ENCODE measurements at places on chromosomes 16 and 17.

DNA sequence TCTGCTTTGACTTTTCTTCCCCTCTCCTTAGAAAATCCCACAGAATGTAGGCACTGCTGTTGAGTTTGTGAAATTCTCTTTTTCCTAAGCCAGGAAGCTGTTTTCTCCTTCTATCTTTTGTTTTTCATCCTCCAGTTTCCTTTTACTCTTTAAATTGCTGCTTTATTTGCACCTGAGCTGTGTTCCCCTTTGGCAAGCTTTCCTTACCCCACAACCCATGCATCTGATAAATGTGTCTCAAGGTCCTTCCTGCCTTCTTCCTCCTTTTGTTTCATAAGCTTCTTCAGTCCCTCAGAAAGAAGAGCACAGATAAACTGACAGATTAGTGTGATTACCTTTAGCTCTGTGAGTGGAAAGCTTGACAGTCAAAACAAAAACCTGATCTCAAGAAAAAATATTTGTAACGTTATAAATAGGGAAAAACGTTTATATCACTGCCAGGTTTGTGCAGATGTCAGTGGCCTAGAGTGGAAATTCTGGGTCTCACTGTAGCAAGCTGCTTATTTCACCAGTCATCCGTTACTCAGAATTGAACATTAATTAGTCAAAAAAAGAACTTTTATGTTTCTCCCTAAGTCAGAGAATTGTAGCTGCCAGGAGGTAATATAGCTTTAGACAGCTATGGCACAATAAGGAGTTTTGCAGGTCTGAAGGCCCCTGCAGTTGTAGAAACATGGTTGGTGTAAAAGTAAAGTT is 23.6 kb downstream of the GSDMB start:
- no peak for DNase-seq

- no peak for DNase-seq
Observed at GRCh38 chr17:180381-181244, 837 bp downstream of the DOC2B start.

DNA sequence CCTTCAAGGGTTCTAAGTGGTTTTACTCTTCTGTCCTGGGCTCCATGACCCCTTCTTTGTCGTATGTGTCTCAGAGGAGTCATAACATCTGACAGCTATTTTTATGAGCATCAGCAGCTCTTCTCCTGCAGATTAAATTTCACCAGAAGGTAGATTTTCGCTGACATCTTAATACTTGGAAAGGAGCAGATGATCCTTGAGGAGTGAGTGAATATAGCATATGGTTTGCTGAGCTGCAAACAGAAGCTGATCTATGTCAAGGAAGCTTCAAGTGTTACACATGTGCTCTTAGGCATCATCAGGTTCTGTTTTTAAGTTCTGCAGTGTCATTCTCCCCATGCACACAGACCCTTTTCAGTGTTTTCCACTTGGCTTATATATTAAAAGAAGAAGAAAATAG is 49.2 kb upstream of the MYH2 start:
- no peak for DNase-seq

GRCh38 chr17:81708739-81709185 is 3.3 kb upstream of the SLC25A10 start:
- DNase-seq = no peak

DNA sequence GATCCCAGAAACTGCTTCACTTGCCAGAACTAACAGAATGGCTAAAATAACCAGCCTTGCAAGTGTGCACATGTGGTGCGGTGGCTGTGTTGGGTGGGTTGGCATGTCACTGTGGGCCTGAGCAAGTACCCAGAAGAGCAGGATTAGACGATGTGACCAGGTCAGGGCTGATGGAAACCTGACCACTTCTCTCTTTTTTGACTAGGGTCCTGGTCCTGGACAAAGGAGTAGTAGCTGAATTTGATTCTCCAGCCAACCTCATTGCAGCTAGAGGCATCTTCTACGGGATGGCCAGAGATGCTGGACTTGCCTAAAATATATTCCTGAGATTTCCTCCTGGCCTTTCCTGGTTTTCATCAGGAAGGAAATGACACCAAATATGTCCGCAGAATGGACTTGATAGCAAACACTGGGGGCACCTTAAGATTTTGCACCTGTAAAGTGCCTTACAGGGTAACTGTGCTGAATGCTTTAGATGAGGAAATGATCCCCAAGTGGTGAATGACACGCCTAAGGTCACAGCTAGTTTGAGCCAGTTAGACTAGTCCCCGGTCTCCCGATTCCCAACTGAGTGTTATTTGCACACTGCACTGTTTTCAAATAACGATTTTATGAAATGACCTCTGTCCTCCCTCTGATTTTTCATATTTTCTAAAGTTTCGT is 16.7 kb downstream of the ANKRD40 start:
- DNase-seq = no peak

DNA sequence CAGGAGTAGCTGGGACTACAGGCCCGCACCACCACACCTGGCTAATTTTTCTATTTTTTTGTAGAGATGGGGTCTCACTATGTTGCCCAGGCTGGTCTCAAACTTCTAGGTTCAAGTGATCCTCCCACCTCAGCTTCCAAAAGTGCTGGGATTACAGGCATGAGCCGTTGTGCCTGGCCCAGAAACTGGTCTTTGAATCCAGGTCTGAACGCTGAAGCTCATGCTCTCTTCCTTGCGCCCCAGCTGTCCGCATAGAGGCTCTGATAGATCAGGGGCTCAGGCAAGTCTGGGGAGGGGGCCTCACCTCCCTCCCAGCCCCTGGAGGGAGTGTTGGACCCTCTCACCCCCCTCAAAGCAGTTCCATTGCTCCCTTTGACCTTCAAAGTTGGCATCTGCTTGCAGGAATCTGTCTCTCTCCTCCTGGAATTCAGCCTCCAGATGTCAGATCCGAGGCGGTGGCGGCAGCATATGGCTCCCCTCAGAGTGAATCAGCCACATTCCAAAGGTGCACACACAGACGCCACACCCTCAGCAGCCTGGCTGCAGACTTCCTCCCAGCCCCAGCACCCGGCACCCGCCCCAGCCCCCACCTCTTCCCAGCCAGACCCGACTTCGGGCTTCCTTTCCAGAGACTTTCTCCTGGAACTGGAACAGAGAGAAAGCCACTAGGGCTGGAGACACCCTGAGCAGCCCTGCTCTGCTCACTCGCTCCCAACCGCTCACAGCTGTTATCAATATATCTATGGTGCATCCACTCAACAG is 16.9 kb upstream of the GLIS2 start:
- no peak for DNase-seq

DNA sequence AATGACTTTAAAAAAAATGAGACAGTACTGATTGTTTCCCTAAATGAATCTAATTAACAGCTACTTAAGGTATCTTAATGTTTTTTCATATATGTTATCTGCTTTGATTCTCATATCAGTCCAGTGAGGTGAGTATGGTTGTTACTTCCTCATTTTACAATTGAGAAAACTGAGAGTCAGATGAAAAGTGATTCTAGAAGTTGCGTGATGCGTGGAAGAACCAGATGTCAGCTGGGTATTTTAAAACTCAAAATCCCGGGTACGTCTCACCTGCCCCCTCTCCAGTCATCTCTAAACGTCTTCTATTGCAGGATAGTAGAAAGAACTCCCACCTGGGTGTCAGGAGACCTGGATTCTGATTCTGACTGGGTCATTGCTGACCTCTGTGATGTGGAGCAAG is 89.2 kb downstream of the MAP2K6 start:
- DNase-seq = no peak

DNA sequence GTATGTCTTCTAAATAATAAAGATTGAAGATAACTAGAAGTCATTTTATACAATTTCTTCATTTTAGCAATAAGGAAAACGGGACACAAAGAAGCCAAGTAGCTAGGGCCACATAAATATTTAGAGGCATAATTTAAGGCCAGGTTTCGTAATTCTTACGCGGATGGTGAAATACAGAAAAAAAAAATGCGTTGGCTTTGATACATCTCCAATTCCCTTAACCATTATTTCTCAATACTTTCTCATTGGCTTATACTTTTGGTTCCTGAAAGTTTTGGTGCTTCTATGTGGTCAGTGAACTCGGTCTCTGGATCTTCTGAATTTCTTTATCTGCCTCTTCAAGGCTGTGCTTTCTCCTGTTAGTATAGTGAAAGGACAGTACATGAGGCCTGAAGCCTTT is 888.1 kb downstream of the KCNJ2 start:
- DNase-seq = no peak

GRCh38 chr16:69859105-69859989 is 91.8 kb upstream of the CLEC18A start:
- no peak for DNase-seq

GRCh38 chr16:78609402-78610274 is 510.2 kb downstream of the WWOX start:
- DNase-seq = no peak

- DNase-seq = no peak
Observed at GRCh38 chr16:27245276-27246172, 23.0 kb downstream of the NSMCE1 start.

- no peak for DNase-seq
Observed at GRCh38 chr16:626787-627453, 3.9 kb upstream of the WFIKKN1 start.

GRCh38 chr16:22093331-22093730 is 990 bp downstream of the VWA3A start:
- DNase-seq = no peak

GRCh38 chr16:4655801-4656200 is 31.2 kb downstream of the MGRN1 start:
- no peak for DNase-seq

GRCh38 chr17:77453613-77454241 is 313.0 kb downstream of the SEC14L1 start:
- no peak for DNase-seq

DNA sequence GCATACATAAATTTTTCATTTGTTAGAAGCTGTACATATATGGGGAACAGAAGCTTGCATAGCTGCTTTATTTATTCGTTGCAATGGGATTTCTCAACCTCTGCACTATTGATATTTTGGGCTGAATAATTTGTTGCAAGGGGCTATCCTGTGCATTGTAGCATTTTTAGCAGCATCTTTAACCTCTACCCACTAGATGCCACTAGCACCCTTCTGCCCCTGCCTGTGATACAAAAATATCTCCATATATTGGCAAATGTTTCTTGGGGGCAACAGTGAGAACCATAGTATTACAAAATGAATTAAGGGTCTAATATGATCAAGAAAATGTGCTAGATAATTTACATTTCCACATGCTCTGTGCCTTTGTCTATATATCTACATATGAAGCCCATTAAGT is 1401.0 kb downstream of the CDH11 start:
- DNase-seq = no peak

- DNase-seq = no peak
Observed at GRCh38 chr17:503449-503700, 150.8 kb upstream of the RPH3AL start.

GRCh38 chr17:40596261-40596919 is 31.1 kb upstream of the CCR7 start:
- no peak for DNase-seq

- DNase-seq = no peak
Observed at GRCh38 chr16:30349675-30350074, 5.4 kb downstream of the CD2BP2 start.

DNA sequence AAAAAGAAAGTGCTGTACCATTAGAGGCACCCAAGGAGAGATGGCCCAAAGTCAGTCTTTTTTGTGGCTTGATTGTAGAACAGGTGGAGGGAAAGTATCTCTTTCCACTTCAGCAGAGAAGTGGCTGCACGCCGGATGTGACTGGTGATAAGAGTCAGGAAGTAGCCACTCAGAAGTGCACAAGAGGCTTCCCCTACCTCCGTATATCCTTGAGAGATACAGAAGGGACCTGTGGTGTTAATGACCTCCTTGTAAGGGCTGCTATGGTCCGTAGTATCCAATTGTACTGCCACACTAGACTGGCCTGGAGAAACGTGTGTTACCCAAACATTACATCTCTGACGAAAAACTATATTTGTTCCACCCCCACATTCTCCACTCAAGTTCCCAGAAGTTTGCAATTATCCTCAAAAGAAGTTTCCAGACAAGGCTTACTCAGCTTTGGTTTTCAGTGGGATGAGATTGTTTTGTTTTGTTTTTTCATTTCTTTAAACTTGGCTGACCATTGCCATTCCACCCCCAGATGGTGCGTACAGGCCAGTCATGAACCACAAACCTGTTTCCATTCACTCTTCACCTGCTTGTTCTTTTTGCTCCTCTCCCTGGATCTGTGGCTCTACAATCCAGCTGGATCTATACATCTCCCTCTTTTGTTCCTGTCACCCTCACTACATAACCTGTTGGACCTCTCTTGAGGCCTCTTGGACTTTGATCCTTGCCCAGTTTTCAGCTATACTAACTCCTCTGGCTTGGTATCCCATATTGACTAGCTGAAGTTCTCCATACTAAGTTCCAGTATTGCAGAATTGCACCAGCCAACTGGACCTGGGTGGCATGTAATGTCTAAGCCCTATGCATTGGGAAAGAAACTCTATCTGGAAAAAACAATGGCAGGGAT is 20.7 kb upstream of the MED13 start:
- DNase-seq = no peak

DNA sequence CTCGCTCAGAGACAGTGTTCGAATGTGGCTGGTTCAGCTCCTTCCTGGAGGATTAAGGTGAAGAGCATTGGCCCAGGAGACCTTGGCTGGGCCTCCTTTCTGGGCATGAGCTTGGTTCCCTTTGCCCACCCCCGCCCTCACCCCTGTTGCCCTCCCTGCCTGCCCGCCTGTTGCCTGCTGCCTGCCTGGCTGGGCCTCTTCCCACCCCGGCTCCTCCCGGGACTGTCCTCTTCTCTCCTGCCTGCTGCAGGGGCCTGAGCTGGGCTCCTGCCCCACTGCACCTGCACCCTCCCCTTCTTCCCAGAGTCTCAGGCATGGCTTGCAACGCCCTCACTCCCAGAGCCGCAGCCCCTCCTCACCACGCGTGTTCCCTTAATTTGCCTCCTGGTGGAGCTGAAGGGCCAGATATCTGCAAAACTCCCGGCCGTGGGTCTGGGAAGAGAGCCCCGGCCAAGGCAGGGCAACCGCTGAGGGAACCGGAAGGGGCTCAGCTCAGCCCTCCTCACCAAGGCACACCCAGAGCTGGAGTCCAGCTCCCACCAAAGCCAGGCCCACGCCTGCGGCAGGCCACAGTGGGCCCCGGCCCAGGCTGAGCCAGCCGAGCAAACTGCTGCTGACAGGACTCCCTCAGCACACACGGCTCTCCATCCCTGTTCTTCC is 31.2 kb downstream of the MNT start:
- DNase-seq = no peak

DNA sequence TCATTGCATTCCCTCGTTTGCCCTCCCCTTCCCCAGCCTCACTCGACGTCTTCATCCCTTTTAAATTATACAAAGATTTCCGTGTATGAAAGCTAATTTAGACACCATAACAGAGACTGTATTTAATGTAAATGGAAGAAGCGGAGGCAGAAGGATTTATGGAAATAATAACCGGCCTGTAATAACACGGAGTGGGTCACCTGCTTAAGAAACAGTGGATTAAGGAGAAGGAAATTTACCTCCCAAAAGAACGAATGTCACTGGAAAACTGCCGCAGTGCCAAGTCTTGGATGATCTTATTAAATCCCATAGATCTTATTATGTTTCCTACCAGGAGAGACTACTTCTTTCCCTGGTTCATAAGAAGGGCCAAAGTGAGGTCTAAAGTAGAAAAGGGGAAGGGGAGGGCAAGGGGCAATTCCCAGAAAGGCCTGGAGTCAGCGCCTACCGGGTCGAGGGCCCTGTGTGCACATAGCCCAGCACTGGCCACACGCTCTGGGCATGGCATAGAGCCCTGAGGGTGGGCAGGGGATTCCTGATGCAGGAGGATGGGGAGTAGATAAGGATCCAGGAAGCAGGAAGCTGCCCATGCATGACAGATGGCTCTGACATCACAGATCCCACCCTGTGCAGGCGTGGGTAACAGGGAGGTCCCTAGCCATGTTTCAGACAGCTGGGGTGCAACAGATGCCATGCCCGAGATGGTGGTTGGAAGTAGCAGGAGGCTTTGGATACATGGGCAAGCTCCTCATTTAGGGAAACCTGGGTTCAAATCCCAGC is 56.2 kb upstream of the RPL38 start:
- DNase-seq = no peak

- no peak for DNase-seq
Observed at GRCh38 chr16:48501516-48502377, 108.2 kb downstream of the N4BP1 start.
